ENCODE measurements at places on chromosomes 6 and 20.

DNA sequence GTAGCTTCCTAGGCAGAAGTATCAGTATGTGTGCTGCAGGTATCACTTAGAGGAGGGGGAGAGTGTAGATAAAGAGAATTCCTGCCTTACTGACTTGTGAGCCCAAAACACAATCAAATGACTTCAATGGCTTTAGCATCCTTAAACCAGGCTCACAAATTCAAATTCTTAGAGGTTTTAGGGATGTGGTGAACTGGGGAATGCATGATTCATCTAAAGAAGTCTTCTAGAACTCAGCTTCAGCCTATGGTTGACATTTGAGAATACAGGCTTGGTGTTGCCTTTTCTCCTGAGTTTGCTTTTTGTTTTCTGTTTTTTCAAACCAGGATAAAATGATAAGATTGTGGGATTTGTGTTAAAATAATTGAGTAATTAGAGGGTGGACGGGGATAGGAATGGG is 14.4 kb downstream of the SNRPC start:
- DNase-seq = no peak

GRCh38 chr20:53444401-53445149 is 149.1 kb downstream of the ZNF217 start:
- peak; percentile 29 for DNase-seq

- DNase-seq = no peak
These were observed 21.9 kb upstream of the CDH22 start for GRCh38 chr20:46330072-46330763.

DNA sequence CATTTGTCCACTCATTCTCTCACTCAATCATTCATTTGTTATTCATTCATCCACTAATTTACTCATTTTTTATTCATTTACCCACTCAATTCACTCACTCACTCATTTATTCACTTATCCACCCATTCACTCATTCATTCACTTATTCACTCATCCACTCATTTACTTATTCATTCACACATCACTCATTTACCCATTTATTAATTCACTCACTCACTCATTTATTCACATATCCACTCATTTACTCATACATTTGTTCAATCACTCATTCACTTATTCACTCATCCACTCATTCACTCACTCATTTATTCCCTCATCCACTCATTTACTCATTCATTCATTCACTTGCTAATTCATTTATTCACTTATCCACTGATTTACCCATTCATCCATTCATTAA is 129.1 kb downstream of the TTLL2 start:
- no peak for DNase-seq

Measured in neuronal stem cell (in vitro differentiated cells).